CD4-positive, alpha-beta T cell treated with Interleukin-2 at 100 ng/mL for 4 hours (primary cell): ENCODE measurements at places on chromosomes 11 and 22.

GRCh38 chr22:50547263-50547985, 1.7 kb downstream of the KLHDC7B start:
- DNase-seq = no peak

GRCh38 chr11:126991596-126991995, 9.0 kb downstream of the KIRREL3 start:
- no peak for DNase-seq

DNA sequence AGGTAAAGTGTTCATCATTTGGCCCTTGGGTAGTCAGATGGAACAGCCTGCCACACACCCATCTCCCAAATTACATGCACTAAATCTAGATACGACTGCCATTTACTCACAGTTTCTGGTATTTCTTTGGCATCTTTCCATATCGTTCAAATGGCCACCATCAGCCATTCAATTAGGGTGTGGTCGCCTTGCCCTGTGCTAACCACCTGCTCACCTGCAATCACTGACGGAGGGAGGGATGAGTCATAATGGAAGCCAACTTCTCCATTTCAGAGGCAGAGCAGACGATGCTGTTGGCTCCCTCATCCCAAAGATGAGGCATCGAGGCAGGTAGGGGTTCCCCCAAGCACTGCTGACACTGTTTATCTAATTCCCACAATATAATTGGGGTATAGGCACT, 14.6 kb downstream of the MS4A6A start:
- no peak for DNase-seq

- DNase-seq = no peak
Observed at GRCh38 chr11:82082976-82083375, 650.7 kb downstream of the FAM181B start.

DNA sequence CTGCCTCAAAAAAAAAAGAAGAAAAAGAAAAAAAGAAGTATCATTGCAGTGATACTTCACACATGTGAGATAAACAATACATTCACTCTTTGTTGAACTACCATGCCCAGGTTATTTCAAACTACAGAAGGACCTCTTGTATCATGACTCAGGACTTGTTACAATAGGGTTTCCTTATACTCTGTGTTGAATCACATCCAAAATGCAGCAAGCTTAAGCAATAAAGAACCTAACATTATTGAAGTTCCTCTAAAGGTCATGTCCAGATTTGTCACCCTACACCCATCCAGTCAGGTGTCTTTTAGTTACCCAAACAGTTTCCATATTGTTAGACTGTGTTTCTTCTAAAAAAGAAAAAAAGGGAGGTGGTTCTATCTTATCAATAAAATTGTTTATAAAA, 26.9 kb upstream of the ALKBH3 start:
- no peak for DNase-seq

DNA sequence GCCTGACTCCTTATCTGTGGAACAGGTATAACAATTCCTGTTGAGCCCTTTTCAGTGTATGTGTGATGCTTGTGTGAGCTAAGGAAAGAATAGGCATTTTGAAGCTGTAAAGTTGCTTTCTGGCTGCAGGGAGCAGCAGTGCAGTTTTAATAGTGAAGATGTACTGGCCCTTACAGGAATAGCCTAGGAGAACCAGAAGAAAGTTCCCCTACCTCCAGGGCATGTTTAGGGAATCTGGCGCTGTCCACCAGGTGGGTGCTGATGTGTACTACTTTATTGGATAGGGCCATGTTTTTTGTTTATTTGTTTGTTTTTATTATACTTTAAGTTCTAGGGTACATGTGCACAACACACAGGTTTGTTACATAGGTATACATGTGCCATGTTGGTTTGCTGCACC, 11.5 kb downstream of the BMAL1 start:
- no peak for DNase-seq
